ENCODE measurements at places on chromosomes 4 and X. TPM values are rescaled to one million over a fixed set of nuclear protein-coding genes. Genes with fewer than 3 reads are reported as not detected.

The CXCL8 gene
- polyA plus RNA-seq: 7.0 TPM

The GABRE gene
- polyA plus RNA-seq: 94.9 TPM

The OR13H1 gene
- polyA plus RNA-seq: not detected

The MRFAP1 gene
- 331 TPM for polyA plus RNA-seq

The CXorf49 gene
- not detected for polyA plus RNA-seq

GRCh38 chrX:117134983-117135382, 672.2 kb upstream of the CT83 start:
- DNase-seq: no peak

GRCh38 chrX:18793601-18794089, 86.2 kb downstream of the PPEF1 start:
- DNase-seq: no peak

DNA sequence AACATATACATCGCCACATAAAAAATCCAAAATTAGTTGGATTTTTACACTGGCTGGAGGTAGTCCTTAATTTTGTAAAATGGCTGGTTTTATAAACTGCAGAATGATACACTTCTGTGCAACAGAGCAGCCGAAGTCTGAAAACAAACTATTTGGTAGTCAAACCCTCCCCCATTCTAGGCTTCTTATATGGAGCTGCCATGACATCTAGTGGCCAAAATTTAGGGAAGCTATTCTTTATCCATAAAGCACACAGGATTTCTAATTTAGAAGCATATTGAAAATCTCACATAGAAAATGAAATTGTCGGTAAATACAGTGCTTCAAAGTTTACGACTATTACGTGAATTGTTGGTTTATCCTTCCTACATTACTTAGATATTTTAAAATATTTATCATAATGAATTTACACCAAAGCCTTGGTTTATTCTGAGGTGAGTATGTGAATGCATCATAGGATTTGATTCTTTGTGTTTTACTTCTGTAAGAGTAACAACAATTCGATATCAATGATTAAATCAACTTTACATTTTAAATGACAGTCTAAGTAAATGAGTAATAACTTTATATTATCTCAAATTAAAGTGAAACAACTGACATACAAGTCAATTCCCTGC, 113.4 kb upstream of the FAM241A start:
- DNase-seq: peak; percentile 56

DNA sequence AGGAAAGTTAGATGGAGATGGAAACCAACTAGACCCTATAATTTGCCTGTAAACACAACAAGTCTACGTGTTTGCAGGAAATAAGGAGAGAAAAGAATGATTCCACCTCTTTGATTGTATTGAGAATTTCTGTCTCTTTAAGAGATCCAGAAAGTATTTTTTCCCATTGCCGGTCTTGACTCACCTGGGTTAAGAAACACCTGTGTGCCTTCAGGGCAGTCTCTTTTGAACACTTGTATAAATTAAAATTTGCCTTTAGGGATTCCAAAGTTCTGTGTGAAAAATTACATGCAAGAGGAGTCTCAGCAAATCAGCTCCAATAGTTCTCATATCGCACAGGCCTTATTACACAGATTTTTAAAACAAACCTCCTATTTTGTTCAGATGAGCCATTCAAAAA, 46.0 kb upstream of the SMAD1 start:
- DNase-seq: no peak

GRCh38 chr4:168930413-168931196, 79.5 kb downstream of the CBR4 start:
- no peak for DNase-seq

GRCh38 chr4:123869286-123870215, 473.0 kb downstream of the SPRY1 start:
- no peak for DNase-seq

GRCh38 chr4:998096-998691, 5.0 kb upstream of the SLC26A1 start:
- DNase-seq: no peak

GRCh38 chrX:81208916-81209315, 7.0 kb downstream of the SH3BGRL start:
- no peak for DNase-seq

- peak; percentile 78 for DNase-seq
Observed at GRCh38 chr4:13174001-13174400, 310.1 kb downstream of the RAB28 start.

DNA sequence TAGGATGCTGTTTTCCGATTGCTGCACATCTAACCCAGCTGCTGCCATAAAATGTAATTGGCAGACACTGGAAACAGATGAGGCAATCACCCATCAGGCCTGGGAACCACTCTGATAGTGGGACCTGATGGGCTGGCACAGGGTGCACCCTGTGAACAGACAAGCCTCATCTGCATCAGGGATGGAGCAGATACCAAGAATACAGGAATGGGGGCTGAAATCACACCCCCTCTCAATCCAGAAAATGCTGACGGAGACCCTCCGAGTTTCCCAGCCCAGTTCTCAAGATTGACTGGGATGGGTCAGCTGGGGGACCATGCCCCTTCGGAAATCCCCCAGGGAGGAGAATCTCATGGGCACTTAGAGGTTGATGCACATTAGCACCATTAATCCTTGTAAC, 28.8 kb upstream of the PPP2R2C start:
- no peak for DNase-seq

DNA sequence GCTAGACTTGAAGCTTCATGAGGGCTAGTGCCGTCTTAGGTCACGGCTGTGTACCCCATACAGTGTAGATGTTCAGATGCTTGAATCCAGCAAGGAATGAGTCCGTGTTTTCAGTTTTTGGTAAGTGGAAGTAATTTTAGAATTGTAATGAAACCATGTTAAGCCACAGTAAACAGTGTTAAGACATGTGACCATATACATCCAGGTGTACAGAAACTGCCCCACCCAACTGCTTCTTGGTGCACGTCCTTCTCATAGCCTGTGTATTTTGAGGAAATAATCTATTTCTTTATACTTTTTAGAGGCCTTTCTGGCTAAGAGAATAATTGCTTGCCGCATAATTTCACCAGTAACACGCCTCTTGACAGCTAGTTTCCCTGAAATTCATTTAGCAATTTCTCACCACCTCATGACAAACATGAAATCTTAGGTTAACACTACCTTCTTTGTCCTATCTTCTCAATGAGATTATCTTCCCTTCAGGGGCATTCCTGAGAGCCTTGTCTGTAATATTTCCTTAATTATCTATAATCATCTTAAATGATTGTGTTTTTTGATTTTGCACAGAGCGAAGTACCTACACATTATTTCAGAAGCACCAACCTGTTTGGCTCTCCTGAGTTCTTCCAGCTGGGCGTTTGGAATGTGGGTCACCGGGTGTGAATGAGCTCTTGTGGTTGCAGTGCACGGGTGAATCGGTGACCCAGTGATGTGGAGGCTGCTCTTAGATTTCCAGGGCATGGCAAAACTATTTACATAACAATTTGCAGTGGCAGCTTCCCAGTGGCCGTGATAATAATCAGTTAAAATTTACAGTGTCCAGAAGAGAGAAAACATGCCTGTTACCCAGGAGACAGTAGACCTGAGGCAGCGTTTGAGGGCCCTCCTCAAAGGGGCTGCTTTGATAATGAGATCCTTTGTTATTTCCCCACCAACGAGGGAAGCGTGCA, 50.2 kb upstream of the TADA2B start:
- DNase-seq: no peak

- DNase-seq: no peak
Observed at GRCh38 chrX:81308086-81308829, 106.4 kb downstream of the SH3BGRL start.

GRCh38 chr4:15427161-15427560, 672 bp upstream of the C1QTNF7 start:
- no peak for DNase-seq

DNA sequence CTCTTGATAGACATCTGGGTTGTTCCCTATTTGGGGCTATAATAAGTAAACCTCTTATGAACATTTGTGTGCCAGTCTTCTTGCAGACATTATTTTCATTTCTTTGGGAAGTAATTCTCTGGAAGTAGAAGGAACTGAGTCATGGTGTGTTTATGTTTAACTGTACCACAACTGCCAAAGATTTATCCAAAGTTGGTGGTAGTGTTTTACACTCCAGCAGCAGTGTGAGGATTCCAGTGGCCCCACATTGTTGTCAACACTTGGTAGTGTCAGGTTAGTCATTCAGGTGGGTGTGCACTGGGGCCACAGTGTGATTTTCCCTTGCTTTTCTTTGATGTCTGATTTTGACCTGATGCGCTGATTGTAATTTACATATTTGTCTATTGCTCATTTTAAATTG, 5.0 kb upstream of the UVSSA start:
- DNase-seq: no peak

GRCh38 chrX:40504801-40505605, 75.8 kb upstream of the ATP6AP2 start:
- no peak for DNase-seq

DNA sequence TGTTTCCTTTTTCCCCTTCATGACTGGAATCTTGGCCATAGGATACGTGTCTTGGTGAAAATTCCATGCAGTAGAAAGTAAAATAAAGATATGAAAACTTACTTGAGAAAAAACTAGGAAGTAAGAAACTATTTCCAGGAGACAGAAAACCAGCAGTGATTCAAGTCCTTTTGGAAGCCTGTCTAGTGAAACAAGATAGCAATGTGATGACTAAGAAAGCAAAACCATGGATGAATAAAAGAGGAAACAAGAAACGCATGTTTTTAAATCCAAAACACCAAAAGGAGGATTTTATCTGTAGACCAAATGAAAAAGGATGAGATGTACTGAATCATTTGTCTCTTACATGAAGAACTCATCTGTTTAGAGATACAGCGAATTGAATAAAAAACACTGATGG, 1430.0 kb downstream of the ARAP2 start:
- no peak for DNase-seq

Measured in muscle of arm (tissue), 14 donors.